Endodermal cell (in vitro differentiated cells): ENCODE measurements at places on chromosomes 5 and 9. TPM values are rescaled to one million over a fixed set of nuclear protein-coding genes. Genes with fewer than 3 reads are reported as not detected.
A peak's percentile ranks its signal among the peaks of the same experiment; 100 is the strongest.

GRCh38 chr9:25284365-25284764 is 393.9 kb downstream of the TUSC1 start:
- H3K27me3 ChIP-seq, result no peaks in the 10 kb centered on the region
- H3K27ac ChIP-seq, result no peak overlapping the region
- H3K36me3 ChIP-seq, result no peaks in the 10 kb centered on the region
- peak overlapping the region; percentile 4 for H3K4me3 ChIP-seq
- peaks cover 4% of the 10 kb centered on the region for H3K4me1 ChIP-seq

DNA sequence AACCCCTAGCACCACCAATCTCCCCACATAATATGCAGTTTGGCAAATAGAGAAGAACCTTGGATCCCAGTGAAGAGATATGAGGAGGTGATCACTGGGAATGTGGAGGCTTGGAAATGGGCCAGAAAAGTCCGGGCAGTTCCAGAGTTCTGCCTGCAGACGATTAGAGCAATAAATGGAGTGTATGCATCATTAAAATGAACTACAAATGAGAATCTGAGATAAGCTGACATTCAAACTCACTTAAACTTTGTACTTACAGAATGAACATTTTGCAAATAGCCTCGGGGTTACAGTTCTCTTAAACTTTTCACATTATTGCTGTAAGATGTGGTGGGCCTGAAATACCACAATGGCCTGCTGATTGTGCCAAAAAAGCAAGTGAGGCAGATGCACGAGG is 23.0 kb upstream of the LHFPL2 start:
- H3K4me3 ChIP-seq, result no peak overlapping the region
- no peak overlapping the region for H3K27ac ChIP-seq
- H3K4me1 ChIP-seq, result no peaks in the 10 kb centered on the region
- no peaks in the 10 kb centered on the region for H3K27me3 ChIP-seq
- no peaks in the 10 kb centered on the region for H3K36me3 ChIP-seq
- no peak for DNase-seq

GRCh38 chr9:16720386-16720785 is 150.1 kb downstream of the BNC2 start:
- no peak overlapping the region for H3K27ac ChIP-seq
- no peak for DNase-seq
- H3K4me3 ChIP-seq, result no peak overlapping the region
- H3K27me3 ChIP-seq, result no peaks in the 10 kb centered on the region

GRCh38 chr5:89105171-89105695 is 222.2 kb upstream of the MEF2C start:
- H3K4me1 ChIP-seq, result no peaks in the 10 kb centered on the region
- DNase-seq, result no peak
- no peaks in the 10 kb centered on the region for H3K36me3 ChIP-seq
- H3K27ac ChIP-seq, result no peak overlapping the region
- H3K4me3 ChIP-seq, result no peak overlapping the region

- no peak for DNase-seq
- H3K27ac ChIP-seq, result no peak overlapping the region
- no peaks in the 10 kb centered on the region for H3K36me3 ChIP-seq
- no peaks in the 10 kb centered on the region for H3K27me3 ChIP-seq
- H3K4me1 ChIP-seq, result no peaks in the 10 kb centered on the region
Measured at GRCh38 chr9:19385786-19386501, 5.9 kb upstream of the RPS6 start.

The IL5 gene
- total RNA-seq, result not detected in 2 replicates

The ISL1 gene
- total RNA-seq, result 5.4 and 6.1 TPM in 2 replicates
